Upper lobe of left lung (tissue), 6 donors: ENCODE measurements at places on chromosomes 3 and 15.

DNA sequence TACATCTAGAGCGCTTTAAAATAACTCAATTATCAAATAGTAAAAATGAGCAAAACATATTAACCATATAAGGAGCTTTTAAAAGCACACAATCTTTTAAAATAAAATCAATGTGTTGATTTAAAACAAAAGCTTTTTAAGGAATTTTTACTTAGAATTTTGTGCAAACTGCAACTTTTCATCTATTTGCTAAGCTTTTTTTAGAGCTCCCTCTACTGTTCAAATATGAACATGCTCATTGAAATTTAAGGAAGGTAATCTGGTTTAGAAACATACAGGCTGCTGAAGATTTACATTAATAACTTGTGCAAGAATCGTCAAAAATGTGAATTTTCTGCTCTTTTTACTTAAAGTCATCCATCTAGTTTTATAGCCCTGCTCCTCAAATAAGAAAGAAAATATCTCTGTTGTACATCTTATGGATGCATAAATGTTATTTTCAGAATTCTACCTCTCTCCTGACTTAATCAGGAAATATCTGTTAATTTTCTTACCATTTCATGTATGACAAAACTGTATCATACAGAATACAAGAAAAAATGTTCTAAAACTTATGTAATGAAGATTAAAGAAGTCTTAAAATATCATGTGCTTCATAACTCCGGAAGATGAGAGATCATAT, 469.4 kb upstream of the ROBO2 start:
- DNase-seq = no peak

GRCh38 chr3:153080778-153081240, 81.2 kb upstream of the RAP2B start:
- no peak for DNase-seq

DNA sequence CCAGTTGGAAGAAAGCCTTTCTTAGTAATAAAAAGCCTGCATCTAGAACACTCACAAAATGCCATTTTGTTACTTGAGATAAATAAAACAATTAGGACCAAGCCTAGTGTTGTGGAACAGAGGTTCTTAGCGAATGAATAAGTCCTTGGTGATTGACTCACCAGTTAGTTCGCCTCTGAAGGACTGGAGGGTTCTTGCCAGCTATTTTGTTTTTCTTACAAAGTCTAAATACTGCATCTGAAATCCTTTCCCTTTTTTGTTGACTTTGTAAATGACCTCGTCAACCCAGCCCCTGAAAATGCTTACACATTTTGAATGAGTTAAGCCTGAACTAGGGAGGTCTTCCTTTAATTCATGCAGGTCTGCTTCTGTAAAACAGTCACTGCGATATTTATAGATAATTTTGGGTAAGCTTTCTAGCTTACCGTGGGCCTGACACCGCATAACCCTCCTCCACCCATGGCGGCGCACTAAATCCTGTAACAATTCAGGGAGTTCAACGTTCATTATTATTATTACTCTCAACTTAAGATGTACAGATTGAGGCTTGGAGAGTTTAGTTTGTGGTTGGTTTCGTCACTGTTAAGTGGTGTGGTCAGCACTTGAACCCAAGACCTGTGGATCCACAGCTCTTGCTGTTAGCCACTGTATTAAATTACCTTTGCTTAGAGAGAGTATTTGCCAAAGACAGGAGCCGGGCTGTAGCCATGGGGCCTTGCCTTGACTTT, 45.0 kb upstream of the SACM1L start:
- DNase-seq = no peak

GRCh38 chr3:12395349-12396012, 88.8 kb upstream of the TSEN2 start:
- DNase-seq = no peak

DNA sequence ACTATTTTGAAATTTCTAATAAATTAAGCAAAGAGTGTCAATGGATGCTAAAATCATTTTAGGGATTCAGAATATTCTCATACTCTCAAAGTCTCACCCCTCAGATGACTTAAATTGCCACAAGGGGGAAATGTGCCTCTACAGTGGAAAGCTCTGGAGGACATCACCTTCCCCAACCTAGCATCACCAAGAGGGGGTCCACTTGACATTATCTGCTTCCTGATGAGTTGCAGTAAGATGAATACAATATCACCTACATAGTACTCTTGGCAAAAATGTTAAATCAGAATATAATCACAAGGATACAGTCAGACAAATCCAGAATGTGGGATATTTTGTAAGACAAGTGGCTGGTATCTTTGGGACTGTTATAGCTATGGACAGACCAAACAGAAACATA, 290.1 kb downstream of the MFSD1 start:
- no peak for DNase-seq

DNA sequence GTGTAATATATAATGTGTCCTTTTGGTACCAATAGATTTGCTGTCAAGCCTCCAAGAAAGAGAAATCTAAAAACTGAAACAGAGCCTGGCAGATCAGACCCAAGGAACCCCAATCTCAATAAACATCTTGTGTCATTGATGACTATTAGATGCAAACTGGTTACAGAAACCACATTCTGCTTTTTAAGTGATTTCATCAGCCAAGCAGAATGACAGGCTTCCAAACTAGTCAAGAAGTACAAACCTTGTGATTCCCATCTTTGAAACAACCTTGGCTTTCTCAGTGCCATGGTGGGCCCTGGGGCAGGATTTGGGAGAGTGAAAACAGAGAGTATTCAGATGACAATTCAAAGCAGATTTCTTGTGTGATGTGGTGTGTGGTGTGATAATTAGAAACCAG, 45.6 kb upstream of the STRIT1 start:
- no peak for DNase-seq

DNA sequence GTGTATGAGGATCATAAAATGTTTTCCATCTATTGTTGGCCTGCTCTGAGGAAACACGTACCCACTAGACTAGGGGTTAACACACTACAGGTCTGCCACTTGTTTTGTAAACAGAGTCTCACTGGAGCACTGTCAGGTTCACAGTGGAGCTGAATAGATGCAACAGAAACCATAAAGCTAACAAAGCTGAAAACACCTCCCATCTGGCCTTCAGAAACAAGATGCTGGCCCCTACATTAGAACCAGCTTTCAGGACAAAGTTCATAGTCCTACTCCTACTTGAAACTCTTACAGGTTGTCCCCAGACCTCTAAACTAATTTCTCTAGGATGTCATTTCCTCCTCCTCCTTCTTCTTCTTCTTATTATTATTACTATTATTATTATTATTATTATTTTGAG, 42.3 kb downstream of the SNX4 start:
- no peak for DNase-seq

DNA sequence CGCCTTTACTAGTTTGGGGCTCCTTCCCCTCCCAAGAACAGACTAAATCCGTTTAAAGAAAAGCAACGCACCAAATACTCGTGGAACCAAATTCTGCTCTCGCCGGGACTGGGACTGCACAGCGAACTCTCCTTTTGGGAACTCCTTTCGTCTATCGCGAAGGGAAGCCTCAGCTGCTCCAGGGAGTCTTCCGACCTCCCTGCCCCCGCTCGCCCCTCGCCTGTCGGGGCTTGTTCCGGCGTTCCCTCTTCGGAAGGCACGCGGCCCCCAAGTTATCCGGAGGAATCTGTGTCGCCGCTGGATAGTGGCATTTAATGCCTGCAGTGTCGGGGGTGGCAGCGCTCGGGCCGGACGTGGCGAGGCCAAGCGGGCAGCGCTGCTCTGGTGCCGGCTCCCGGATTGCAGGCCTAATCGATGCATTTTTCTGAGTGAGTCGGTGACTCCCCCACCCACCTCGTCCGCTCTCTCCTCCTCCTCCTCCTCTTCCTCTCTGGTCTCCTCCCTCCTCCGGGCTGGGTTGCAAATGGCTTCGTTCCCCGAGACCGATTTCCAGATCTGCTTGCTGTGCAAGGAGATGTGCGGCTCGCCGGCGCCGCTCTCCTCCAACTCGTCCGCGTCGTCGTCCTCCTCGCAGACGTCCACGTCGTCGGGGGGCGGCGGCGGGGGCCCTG, at the start of gene TRIM71:
Gene TRIM71, plus strand, starts transcription at position 440 of the 671 bp plus-strand sequence. Its CDS starts 84 bp downstream, at position 524.
- no peak for DNase-seq

- no peak for DNase-seq
Observed at GRCh38 chr3:171384101-171384891, 75.9 kb downstream of the TNIK start.

GRCh38 chr3:124831628-124832199, 55.5 kb downstream of the ITGB5 start:
- no peak for DNase-seq

DNA sequence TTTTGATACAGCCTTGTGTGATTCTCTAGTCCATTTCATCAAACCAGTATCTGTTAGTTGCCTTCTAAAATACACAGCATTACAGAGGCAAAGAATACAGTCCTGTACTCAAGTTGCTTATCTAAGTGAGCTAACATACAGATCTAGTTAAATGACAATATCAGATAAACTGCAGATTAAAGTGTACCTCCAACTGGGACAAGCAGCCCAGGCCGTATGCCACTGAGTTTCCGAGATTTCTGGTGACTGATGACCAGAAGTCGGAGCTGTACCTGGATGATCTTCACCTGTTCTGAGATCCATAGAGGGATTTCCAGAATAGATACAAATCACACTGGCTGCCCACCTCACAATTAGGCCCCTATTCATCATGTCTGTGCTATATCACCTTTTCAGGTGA, 6.3 kb upstream of the TRIM59 start:
- DNase-seq = no peak

GRCh38 chr3:45988804-45989203, 6.8 kb downstream of the FYCO1 start:
- DNase-seq = no peak

- DNase-seq = no peak
Observed at GRCh38 chr15:75362642-75363249, 5.7 kb downstream of the MAN2C1 start.

- no peak for DNase-seq
Observed at GRCh38 chr15:46751303-46751702, 966.0 kb upstream of the SEMA6D start.

DNA sequence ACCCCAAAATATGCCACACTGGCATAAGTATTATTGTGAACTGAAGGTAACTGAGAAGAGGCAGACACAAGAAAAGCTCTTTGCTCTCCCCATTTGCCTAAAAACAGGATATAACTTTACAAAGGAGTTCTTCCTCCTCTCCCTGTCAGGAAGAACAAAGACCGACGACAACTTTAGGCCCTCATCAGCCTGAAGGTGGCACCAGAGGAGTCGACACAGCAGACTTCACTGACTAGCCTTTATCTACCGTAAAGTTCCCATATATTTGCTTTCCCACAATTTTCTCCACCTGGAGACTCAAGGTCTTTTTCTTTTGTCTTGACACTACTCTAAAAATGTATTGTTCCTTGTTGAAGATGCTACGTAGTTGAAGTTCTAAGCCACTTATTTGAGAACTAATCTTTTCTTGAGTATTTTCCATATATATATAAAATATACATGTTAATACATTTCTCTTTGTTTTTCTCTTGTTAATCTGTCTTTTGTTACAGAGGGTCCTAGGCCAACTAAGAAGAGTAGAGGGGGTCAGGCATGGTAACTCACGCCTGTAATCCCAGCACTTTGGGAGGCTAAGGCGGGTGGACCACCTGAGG, 16.2 kb upstream of the XIRP1 start:
- peak; percentile 61 for DNase-seq

DNA sequence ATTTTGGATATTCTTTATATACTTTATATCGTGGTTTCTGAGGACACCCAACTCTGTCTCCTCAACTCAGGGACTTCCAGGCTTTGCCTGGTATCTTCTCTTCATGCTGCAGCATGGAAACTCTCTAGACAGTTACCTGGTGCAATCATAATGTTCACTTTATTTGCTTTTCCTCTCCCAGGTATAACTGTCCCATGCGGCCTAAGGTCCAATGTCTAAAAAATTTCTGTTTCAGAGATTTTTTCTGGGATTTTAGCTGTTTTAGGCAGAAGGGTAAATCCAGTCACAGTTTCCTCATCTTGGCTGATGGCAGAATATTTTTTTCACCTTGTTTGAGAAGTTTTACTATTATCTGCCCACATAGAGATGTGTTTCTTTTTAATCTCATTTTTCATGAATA, 139.9 kb upstream of the KCNMB2 start:
- no peak for DNase-seq

- no peak for DNase-seq
Observed at GRCh38 chr15:74275957-74276356, 39.8 kb downstream of the CCDC33 start.

DNA sequence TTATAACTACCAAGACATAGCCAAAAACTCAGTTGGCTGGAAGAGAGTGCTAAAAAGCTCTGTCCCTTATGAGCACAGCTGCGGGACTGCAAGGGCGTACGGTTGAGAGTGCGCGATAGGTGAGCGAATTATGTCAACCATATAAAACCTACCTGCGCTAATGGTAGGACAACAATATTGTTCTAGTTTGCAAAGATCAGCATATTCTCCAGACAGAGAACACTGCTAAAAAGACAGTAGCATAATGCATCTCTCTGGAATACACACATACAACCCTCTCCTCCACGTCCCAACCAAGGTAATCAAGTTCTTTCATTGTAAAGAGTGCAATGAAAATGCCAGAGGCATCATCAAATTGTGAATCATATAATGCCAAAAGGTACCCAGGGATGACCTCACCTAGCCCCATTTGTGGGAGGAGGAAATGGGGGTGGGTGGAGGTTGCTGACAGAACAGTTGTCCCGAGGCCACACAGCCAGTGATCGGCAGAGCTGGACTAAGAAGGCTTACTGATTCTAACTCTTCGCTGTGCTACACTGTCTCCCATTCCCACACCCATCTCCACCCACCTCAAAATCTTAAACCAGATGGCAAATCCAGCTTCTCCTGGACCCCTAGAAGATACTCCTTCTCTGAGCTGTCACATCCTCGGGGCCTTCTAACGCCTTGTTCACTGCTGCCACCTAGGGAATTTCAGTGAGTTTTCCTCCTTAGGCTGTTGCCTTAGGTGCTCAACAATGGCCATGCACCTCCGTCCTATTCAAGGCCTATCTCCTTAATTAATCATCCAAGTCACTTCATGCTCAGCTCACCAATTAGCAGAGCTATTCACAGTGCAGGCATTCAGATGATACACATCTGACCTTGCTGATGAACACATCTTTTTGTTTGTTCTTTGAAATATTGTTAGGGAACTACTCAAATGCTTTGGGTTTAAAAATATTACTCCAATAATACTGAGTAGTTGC, 60.7 kb downstream of the RPL22L1 start:
- DNase-seq = no peak
